SJCRH30 (cell line): ENCODE measurements at places on chromosomes 1 and 21. TPM values are rescaled to one million over a fixed set of nuclear protein-coding genes. Genes with fewer than 3 reads are reported as not detected.
A peak's percentile ranks its signal among the peaks of the same experiment; 100 is the strongest.

DNA sequence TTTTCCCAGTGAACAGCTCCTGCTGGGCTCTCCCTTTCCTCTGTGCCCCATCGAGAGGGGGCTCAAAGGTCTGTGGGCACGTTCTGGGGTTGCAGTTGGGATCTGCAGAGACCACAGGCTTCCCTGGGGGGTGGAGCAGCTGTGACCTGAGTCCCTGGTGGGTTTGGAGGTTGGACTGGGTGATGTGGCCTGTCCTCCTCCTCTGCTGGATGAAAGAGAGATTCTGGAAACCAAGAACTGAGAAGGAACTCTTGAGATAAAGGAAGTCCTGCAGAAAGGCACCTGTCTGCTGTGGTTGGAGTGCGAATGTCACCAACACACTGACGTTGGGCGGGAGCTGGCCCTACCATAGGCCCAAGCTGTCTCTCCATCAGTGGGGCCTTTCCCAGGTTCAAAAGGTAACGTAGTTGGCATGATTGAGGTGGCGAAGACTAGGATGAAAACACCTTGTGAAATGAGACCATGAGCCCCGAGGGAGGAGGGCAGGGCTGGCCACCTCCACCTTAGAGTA, 35.8 kb upstream of the ETV3 start:
- no peak for DNase-seq

GRCh38 chr21:32626621-32627196, 14.5 kb upstream of the CFAP298 start:
- no peak for DNase-seq

DNA sequence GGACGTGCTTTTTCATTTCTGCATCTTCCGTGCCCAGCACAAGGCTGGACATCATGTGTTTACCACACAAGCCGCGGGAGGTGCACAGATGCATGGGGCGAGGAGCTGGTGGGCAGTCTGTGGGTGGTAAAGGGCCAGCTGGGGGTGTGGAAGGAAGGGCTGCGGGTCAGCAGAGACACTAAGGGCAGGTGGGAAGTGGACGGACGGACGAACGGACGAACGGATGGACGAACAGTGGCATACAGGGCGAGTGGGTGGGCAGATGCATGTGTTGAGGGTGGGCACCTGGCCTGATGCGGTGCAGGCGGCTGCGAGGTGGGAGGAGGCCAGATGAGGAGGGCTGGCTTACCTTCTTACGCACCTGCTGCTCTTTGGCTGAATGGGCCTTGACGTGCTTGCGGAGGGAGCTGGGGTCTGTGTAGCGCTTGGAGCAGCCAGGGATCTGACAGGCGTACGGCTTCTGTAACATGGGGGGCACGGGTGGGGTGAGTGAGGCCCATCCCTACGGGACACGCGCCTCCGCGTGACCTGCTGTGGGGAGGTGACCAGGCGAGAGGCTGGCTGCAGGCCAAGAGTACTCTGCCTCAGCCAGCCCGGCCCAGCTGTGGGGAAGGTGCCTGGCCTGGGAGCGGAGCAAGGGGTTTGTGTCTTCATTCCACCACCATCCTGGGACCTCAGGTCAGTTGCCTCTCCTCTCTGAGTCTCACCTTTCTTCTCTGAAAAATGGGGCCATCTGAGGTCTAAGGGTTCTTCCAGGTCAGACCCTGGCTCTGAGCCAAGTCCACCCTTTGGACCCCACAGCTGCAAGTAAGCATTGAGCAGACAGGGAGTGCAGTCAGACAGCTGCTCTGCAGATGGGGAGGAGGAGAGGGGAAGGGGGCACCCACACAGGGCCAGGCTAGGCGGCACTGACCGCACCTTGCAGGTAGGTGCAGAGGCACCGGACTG, 65.5 kb downstream of the DMRTB1 start:
- peak; percentile 37 for DNase-seq

- no peak for DNase-seq
Measured at GRCh38 chr1:93616996-93617669, 64.5 kb downstream of the BCAR3 start.

DNA sequence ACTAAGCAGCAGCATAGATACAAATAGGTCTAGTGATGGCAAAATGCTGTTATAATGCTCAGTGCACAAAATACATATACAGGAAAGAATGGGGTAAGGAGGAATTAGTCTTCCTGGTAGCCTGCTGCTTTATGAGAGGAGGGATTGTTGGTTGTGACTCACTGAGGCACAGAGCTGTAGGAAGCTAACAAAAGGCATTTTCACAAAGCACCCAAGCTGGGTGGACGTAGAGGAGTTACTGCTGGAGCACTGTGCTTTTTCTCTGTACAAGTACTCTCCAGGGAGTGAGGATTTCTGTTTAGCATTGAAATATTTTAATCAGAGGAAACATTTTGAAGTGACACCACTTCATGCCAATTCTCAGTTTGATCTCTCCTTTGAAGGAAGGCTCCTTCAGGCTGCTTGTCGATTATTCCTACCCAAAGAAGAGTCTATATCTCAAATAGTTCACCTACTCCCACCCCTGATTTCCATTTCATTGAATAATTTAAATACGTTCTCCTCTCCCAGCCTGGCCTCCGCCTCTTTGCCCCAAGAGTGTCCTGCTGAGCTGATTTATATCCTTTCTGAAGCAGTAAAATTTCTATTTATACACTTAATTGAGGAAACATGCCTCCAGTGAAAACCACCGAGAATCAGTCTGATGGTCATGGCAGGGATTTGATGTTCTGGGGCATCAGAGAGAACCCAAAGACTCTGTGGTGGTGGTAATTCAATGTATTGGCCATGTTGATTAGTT, 271.9 kb downstream of the HHAT start:
- no peak for DNase-seq

GRCh38 chr1:53586765-53587164, 127.6 kb downstream of the DMRTB1 start:
- DNase-seq = no peak

DNA sequence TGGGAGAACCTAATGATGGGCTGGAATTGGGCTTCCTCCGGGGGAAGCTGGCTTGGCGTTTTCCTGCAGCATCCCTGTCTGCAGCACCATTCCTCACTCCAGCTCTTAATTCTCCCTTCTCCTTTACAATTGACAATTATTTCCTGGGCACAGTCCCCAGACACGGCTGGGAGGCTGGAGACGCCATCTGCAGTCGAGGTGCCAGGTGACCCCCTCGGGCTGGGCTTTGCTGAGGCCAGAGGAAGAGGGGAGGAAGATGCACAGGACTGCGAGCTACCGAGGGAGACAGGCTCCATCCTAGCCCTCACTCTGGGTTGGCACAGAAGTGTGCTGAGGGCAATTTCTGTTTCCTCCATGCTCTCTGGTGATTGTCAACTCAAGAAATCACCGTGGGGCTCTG, 453.8 kb downstream of the PTPRU start:
- DNase-seq = no peak

Gene LCE6A
- not detected in 2 replicates for total RNA-seq

GRCh38 chr1:61450454-61450853, 274.5 kb downstream of the TM2D1 start:
- DNase-seq = no peak

Gene KHDRBS1
- total RNA-seq = 128 and 138 TPM in 2 replicates

GRCh38 chr1:77016386-77016985, 149.2 kb downstream of the ST6GALNAC5 start:
- DNase-seq = no peak

Gene SAMD13
- total RNA-seq = 2.4 and 3.9 TPM in 2 replicates

DNA sequence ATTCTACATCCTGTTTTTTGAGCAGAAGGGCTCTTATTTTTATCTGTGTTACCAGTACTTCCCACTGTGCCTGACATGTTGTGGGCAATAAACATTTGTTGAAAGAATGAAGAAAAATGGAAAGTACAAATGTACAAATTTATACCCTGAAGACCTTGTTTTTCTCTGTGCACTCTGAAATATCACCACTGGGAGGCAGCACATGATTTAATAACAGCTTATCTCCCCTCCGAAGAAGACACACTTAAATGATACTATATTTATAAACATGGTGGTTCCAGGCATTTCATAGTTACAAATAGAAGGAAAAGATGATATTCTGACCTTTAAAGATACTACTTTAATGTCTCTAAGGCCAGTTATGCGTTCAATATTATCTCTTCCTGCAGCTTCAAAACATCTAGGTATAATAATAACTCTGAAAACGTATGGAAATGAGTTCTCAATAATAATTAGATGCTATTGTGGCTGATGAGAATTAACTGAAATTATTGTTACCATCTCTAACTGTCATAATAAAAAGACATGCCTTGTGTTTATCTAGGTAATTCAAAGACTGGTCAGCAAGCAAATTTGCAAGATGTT, 12.8 kb downstream of the DYNLT5 start:
- DNase-seq = peak; percentile 11

Gene LEMD1
- 1.5 and 1.7 TPM in 2 replicates for total RNA-seq

DNA sequence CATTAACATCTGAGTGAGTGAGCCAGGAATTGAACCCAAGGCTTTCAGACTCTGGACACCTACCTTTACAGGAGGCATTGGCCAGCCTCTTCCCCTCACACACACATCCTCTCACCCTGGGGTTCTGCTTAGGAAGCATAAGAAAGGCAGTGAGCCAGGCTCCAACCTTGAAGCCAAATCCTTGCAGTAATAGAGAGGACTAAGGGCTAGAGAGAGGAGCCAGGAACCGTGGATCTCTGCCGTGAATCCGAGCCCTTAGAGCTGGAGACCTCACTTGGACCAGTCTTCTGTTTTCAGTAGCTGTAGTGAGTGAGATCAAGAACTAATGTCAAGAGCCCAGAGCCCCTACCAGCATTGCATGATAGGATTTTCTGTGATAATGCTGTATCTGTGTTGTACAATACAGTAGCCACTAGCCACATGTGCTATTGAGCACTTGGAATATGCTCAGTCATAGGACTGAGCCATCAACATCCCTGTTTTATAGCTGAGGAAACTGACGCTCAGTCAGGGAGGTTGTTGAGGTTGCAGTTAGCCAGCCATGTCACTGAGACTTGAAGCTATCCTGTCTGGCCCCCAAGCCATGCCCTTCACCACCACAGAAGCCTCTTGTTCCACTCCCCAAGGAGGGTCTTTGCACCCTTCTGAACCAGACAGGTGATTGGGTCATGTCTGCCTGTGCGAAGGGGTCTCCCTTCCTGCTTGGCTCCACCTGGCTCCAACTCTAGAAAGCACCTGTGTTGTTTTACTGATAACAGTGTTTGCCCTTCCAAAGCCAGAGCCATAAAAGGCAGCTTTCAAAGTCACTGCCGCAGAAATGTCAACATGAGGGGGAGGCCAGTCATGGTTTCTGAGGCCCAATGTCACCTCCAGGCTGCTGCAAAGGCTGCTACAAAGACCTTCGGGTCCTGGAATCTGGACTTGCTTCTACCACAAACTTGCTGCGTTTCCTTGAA, 101.1 kb upstream of the JUN start:
- no peak for DNase-seq

Gene RCAN1
- 23.6 and 28.3 TPM in 2 replicates for total RNA-seq

Gene ACTL8
- 0.08 and 0.13 TPM in 2 replicates for total RNA-seq

- no peak for DNase-seq
Measured at GRCh38 chr1:3993619-3994375, 93.7 kb upstream of the C1orf174 start.

DNA sequence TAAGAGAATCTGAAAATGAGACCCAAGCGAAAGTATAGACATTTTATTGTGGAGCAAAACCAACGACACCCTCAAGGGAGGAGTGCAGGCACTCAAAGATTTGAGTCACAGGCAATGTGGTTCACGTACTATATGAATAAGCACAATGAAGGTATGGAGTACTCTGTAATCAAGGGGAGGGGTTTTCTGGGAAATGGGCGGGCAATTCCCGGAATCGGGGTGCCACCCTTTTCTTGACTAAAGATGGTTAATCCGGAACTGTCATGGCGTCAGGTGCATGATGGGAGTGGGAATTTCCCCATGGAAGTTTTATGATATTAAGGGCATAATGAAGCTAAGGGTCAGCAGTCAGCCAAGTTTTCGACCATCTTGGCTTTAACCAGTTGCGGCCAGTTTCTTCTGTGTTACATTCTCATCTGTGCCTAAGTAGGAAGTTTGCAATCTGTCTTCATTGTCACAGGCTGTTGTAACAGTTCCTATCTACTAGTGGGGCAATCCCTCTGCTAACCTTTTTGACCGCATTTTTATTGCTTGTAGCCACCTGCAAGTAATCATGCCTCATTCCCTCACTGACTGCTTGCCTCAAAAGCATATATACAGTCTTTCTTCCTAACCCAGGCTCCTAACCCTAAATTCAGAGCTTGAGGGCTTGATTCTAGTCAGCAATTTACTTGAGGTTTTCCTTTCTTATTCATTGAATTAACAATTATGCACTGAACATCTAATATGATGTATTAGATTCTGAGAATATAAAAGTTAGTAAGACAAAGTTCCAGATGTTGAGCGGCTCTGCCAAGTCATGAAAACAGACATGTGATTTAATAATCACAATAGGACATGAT, 775 bp upstream of the AIM2 start:
- no peak for DNase-seq

GRCh38 chr1:7302126-7302525, 469.0 kb upstream of the VAMP3 start:
- no peak for DNase-seq

Gene DPT
- not detected in 2 replicates for total RNA-seq

Gene FAM78B
- total RNA-seq = 0.10 and 0.28 TPM in 2 replicates

Gene HES3
- total RNA-seq = not detected in 2 replicates

Gene AADACL3
- total RNA-seq = not detected in 2 replicates

Gene IBA57
- 4.4 and 5.6 TPM in 2 replicates for total RNA-seq

Gene LCE1D
- total RNA-seq = not detected in 2 replicates

Gene MANEAL
- 32.3 and 36.5 TPM in 2 replicates for total RNA-seq

DNA sequence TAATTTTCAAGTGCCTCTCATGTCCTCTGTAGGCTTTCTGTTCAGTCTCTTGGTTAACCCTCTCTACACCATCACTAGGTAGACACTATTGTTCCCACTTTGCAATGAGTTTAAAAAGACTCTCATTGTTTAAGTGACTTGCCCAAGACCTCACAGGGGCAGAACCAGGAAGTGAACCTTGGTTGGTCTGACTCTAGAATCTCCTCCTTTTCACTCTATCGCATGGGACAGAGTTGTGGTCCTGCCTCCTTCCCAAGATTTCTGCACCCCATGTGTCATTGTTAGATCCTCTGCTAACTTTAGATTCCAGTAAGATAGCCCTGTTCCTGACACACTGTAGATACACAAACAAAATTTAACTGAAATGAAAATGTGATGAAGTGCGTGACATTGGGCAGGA, 481.7 kb upstream of the USP24 start:
- no peak for DNase-seq

- no peak for DNase-seq
Measured at GRCh38 chr1:179334440-179334839, 31.3 kb upstream of the AXDND1 start.

DNA sequence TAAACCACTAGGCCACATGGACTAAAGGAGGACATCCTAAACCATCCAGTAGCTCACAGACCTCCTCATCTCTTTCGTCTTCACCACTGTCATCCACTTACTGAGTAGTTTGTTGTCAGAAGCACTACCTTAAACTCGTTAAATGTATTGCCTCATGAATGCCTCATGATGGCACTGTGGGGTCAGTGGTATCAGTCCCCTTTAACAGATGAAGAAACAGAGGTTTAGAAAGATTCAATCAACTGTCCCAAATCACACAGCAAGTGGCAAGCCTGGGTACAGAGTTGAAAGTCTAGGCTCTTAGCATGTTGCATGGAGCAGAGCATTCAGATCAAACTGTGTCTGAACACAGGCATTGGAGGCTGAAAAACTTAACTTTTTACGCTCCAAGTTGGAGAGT, 183.6 kb upstream of the KIAA0040 start:
- DNase-seq = peak; percentile 19
